ENCODE measurements at places on chromosomes 1 and 21.

GRCh38 chr1:90993245-90993644, 28.6 kb downstream of the ZNF644 start:
- no peak for DNase-seq

- DNase-seq = no peak
Observed at GRCh38 chr1:31417148-31417547, 4.1 kb downstream of the SERINC2 start.

DNA sequence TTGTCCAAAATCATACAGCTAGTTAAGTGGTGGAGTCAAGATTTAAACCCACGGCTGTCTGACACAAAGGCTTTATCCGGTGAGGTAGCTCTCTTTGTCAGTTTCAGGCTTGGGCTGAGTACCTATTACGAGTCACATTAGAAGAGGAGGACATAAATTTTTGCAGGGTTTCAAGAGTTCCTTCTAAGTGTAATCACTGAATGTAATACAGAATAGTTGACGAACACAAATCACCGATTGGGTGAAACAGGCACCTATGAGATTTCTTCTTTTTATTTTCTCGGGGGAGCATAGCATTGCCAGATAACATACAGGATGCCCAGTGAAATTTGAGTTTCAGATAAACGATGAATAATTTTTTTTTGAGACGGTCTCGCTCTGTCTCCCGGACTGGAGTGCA, 847 bp downstream of the PSMD4 start:
- no peak for DNase-seq

GRCh38 chr1:23657659-23658275, 33.8 kb upstream of the RPL11 start:
- no peak for DNase-seq

DNA sequence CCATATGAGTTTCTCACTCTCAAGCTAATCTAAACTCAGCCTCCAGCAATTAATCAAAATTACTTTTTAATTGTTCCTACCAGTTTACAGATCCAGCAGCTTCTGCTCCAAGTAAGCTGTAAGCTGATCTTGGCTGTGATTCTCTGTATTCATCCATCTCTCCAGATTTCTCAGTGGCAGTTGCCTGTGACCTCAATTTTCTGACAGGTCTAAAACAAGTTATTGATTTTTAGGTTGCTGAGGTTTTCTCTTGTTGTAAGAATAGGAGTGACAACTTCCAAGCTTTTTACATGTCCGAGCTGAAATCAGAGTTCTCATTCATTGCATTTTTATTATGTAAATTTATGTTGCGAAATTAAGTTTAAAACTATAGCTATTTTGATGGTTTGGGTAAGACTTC, 1044.4 kb downstream of the PLA2G4A start:
- DNase-seq = no peak

GRCh38 chr1:7093297-7093696, 308.0 kb downstream of the CAMTA1 start:
- DNase-seq = no peak

- DNase-seq = peak; percentile 74
Observed at GRCh38 chr21:28633839-28634555, 358.7 kb downstream of the LTN1 start.

DNA sequence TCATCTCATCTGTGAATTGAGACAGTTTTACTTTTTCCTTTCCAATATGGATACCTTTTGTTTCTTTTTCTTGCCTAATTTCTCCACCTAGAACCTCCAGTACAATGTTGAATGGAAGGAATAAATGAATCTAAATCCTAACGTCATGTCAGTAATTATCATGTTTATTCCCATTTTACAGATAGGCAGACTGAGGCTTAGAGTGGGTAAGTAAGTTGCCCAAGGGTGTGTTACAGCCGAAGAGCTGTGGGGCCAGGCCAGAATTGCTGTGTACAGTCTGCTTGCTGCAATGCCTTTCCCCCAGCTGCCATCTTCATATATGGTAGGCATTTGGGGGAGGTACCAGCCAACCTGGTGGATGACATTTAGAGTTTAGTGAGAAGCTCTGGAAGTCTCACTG, 162.7 kb downstream of the CAMTA1 start:
- DNase-seq = no peak

- DNase-seq = no peak
Observed at GRCh38 chr1:205032508-205032907, 10.5 kb upstream of the CNTN2 start.

DNA sequence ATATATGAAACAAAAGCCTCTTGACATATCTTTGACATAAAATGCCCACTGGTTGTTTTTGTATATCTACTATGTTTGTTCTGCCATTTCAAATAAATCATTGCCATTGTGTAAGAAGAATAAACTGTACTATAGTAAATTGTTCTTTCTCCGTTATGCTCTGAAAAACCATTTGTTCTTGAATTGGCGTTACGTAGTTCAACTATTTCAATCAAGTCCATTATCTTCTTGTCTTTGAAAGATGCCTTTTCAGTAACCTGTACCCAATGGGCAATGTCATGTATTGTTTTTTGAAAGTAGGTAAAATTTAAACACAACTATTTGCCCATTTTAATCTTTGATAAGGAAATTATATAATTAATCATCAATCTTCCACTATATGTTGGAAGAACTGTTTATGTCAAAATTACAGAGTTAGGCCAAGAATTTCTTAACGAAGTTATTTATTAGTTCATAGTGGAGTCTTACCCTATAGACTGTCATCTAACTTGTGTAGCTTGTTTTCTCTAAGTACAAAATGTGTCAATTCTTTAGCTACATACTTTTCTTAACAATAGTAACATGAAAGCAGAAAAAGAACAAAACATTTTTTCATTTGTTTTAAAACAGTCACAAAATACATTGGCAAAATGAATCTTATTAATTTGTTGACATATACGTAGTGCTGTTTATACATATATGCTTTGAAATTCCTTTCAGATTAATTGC, 294.8 kb downstream of the PTPRC start:
- no peak for DNase-seq

DNA sequence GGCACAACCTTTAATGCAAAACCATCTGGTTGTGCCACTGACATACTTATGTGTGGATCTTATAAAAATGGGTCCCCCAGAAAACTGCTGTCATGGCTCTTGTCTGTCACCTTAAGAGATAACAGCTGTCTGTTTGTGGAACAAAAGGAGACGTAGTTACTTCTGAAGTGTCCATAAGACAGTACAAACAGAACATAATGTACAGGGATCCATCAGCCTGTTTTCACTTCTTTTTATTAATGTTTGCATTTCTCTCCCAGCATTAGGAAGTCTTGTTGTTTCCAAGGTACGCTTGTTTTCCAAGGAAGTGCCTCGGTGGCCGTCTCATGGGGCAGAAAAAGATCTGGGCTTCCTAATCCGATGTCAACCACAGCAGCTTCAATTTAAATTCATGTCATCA, 11.2 kb upstream of the ST6GALNAC5 start:
- no peak for DNase-seq

GRCh38 chr1:235127203-235127602, 1.4 kb downstream of the TOMM20 start:
- no peak for DNase-seq

DNA sequence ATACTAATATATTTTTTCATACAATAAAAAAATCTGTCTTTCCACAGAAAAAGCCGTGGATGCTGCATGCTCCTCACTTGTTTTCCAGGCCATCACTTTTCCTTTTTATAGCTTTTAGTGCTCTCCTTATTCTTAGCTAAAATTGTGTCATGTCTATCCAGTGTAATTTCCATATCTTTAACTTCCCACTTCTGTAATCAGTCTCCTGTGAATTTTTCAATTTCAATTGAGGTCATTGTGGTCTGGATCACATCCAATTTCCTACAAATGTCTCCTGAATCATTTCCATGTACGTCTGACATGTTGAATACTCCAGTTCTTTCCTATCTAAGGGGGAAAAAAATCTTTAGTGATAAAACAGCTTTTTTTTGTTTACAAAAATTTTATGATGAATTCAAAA, 838.2 kb upstream of the B3GALT2 start:
- no peak for DNase-seq

DNA sequence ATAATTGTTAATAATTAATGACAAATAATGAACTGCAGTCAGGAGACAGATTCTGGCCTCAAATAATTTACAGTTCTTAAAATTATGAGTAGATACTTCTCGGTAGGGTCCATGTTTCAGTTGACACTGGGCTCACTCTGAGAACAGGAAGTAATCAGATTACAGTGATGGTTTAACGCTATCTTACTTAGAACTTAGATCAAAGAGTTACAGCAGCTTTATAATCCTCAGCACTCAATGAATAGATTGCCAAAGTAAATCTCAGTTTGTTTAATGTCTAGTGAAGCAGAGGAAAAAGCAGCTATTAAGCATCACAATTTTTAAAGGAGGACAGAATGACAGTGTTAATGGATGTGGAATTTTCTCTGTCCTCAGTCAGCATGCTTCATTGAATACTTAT, 79.6 kb downstream of the PDE4B start:
- DNase-seq = no peak

DNA sequence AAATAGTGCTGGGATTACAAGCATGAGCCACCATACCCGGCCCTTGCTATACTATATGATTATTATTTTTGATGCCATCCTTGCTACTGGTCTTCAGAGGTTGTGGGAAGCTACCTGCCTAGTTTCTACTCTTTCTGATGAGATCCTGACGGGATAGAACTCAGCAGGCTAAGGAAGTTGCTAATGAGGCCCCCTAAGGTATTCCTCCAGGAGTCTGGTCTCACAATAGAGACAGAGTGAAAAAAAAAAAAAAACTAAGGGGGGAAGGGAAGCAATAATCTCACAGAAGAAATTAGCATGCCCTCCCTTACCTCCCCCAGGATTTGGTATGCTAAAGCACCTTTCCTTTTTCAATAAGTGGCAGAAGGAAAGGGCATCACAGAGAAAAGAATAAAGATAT, 17.6 kb downstream of the INTS3 start:
- DNase-seq = no peak

GRCh38 chr1:202919615-202920014, 7.4 kb downstream of the KLHL12 start:
- no peak for DNase-seq

DNA sequence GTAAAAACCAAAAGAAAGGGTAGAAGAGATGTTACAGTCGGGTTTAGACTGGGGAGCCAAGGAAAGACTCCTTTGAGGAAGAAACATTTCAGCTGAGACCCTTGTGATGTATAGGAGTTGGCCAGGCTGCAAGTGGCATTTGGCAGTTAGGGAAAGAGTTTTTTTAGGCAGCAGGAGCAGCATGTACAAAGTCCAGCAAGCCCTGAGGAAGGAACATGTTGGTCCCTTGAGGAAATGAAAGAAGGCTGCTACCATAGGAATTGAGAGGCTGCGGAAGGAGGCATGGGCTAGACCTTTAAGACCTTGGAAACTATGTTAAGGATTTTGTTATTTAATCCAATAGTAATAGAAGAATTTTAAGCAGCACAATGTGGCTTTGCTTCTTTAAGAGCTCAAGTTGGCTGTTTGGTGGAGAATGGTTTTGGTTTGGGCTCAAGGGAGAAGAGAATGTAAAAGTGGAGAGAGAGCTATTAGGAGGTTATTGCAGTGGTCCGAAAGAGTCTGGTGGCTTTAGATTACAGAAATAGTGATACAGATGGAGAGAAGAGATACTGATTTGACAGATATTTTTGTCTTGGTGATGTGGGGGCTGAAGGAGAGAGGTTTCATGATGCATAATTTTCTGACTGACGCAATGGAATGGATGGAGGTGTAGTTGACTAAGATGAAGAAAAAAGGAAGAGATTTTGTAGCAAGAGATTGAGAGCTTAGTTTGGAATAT, 26.6 kb downstream of the SMAP2 start:
- no peak for DNase-seq

- DNase-seq = no peak
Observed at GRCh38 chr1:241999026-241999425, at the start of gene MAP1LC3C. Gene MAP1LC3C (minus strand): TSS chr1:241999098. CDS start chr1:241999008, 90 bp downstream.

- DNase-seq = no peak
Observed at GRCh38 chr1:151720974-151721787, at the start of gene RIIAD1. Gene RIIAD1 (plus strand): TSS chr1:151721522. CDS start chr1:151721537, 15 bp downstream.

GRCh38 chr1:7707527-7707926, 63.6 kb upstream of the VAMP3 start:
- no peak for DNase-seq

- no peak for DNase-seq
Observed at GRCh38 chr1:231807541-231807940, 181.0 kb downstream of the DISC1 start.

GRCh38 chr1:203304391-203304918, 864 bp upstream of the BTG2 start:
- no peak for DNase-seq

DNA sequence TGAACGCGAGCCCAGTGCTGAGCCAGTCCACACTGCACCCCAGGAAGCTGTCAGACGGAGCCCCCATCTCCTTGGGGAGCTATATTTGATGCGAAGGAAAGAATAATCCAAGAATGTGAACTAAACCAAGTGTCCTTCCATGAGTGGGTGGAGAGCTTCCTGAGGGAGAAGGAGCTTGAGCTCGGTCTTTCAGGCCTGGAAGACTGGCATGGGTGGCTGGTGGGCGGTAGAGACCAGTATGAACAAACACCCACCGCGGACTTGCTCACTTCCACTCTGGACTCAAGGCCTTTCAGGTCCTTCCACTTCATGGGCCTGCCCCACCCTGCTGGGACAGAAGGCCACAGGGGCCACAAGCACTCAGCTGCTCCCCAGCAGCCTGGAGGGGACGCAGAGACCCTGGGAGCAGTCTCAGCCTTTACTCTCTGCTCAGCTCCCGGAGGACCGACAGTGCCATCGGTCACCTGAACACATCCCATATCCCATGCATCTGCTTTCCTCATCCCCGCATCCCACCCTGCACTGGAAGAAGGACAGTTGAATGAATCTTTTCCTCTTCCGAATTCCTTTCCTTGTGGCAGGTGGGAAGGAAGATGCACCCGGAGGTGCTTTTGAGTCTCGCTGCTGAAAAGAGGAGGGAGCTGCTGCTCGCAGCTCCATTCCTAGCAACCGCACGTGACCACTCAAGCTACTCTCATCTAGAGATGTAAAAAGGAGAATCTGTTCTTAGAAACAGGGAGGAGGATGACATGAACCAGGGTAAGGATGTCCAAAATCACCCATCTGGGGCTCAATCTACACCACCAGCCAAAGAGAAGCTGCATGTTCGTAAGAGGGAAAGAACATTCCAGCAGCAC, 92.3 kb downstream of the PGBD5 start:
- DNase-seq = no peak

- DNase-seq = no peak
Observed at GRCh38 chr1:55054396-55054795, 15.0 kb downstream of the PCSK9 start.

GRCh38 chr1:208988811-208989222, 594.7 kb upstream of the CAMK1G start:
- DNase-seq = peak; percentile 44

GRCh38 chr1:116428576-116428975, 55.5 kb downstream of the ATP1A1 start:
- no peak for DNase-seq

GRCh38 chr1:86472152-86472551, 3.4 kb downstream of the CLCA1 start:
- no peak for DNase-seq

Data from fibroblast of gingiva (primary cell).